Right renal pelvis (tissue), 4 donors: ENCODE measurements at places on chromosomes 4 and X.

GRCh38 chr4:118289794-118290193 lies 63.0 kb downstream of the PRSS12 start:
- DNase-seq, result no peak

GRCh38 chr4:24339260-24339659 lies 245.1 kb downstream of the DHX15 start:
- DNase-seq, result no peak

- DNase-seq, result no peak
Observed at GRCh38 chr4:153676984-153677383, 7.1 kb upstream of the TLR2 start.

- no peak for DNase-seq
Observed at GRCh38 chr4:173332021-173332487, 2.1 kb downstream of the HMGB2 start.

- no peak for DNase-seq
Observed at GRCh38 chrX:38831949-38832348, 30.7 kb downstream of the MID1IP1 start.
